Thoracic aorta (tissue), 2 donors: ENCODE measurements at places on chromosomes 1 and 21. TPM values are rescaled to one million over a fixed set of nuclear protein-coding genes. Genes with fewer than 3 reads are reported as not detected.

DNA sequence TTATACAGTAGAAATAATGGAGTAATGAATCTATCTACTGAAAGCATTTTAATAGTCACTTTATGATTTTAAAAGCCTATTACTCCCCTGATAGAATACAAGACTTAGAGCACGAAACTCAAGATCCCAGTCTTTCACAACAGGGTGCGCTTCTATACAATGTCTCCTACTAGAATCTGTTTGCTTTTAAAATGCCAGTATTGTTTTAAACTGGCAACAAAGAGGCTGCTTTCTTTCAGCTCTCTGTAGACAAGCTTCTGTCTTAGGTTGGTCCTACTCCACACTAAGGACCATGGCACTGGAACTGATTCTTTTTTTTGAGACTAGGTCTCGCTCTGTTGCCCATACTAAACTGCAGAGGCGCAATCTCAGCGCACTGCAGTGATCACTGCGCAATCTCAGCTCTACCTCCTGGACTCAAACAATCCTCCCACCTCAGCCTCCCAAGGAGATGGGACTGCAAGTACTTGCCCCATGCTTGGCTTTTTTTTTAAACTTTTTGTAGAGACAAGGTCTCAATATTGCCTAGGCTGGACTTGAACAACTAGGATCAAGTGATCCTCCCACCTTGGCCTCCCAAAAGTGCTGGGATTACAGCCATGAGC lies 4.8 kb downstream of the DCAF8 start:
- no peak overlapping the region for H3K27ac ChIP-seq
- H3K4me1 ChIP-seq = peaks cover 59% of the 10 kb centered on the region
- no peak overlapping the region for H3K4me3 ChIP-seq
- no peaks in the 10 kb centered on the region for H3K27me3 ChIP-seq
- no peaks in the 10 kb centered on the region for H3K36me3 ChIP-seq

DNA sequence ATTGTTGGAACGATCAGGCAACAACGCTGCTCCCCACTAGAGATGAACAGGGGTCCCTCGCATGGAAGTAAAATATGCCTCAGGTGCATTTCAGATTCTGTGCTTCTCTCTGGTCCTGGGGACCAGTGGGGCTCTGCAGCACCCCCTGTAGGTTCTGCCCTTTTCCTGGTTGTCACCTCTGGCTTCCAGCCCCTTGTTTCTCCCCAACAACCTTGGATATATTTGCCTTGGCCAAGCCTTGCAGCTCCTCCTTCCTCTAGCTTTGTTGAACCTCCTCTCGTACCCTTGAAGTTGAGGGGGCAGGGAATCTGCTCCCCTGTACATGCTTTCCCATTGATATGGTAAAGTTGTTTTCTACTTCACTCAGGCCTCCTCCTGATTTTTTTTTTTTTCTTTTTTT lies 5.4 kb upstream of the RGSL1 start:
- H3K4me3 ChIP-seq = no peak overlapping the region
- H3K27ac ChIP-seq = no peak overlapping the region
- no peaks in the 10 kb centered on the region for H3K27me3 ChIP-seq
- H3K4me1 ChIP-seq = no peaks in the 10 kb centered on the region
- H3K36me3 ChIP-seq = no peaks in the 10 kb centered on the region
- no peak for DNase-seq

DNA sequence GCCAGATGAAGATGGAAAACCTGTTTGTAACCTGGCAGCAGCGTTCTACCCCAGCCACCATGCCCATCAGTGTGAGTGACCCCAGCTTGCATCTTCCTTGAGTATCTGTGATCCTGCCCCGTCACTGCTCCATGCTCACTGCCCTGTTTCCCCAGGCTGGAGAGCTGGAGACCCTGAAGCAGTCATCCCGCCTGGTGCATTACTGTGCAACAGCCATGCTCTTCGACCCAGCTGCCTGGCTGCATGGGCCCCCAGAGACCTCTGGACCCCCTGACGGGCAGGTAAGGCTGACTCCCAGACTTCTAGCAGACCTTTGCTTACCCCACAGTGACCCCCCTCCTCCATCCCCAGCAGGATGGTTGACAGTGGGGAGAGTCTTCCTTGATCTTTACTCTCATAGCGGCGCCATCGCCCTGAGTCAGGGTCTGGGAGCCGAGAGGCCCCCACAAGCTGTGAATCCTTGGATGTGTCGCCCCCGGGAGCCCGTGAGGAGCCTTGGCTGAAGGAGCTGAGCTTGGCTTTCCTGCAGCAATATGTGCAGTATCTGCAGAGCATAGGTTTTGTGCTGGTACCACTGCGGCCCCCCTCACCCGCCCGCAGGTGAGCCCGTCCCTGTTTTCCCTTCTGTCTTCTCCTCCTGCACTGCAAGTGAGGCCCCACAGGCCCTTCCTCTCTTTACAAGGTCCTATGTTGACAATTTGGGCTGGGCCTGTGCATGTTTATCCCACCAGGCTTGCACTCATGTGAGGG lies 10.4 kb downstream of the HYI start:
- H3K27ac ChIP-seq = no peak overlapping the region
- no peak overlapping the region for H3K4me3 ChIP-seq
- no peaks in the 10 kb centered on the region for H3K27me3 ChIP-seq
- no peak for DNase-seq

- H3K4me3 ChIP-seq = no peak overlapping the region
- H3K27me3 ChIP-seq = no peaks in the 10 kb centered on the region
- no peaks in the 10 kb centered on the region for H3K36me3 ChIP-seq
- no peak overlapping the region for H3K27ac ChIP-seq
- DNase-seq = no peak
Observed at GRCh38 chr1:167627615-167627864, 2.5 kb upstream of the RCSD1 start.

RPTN gene
- not detected for total RNA-seq

DAB1 gene
- not detected for total RNA-seq
